ENCODE measurements at places on chromosomes 5 and 9. TPM values are rescaled to one million over a fixed set of nuclear protein-coding genes. Genes with fewer than 3 reads are reported as not detected.
A peak's percentile ranks its signal among the peaks of the same experiment; 100 is the strongest.

DNA sequence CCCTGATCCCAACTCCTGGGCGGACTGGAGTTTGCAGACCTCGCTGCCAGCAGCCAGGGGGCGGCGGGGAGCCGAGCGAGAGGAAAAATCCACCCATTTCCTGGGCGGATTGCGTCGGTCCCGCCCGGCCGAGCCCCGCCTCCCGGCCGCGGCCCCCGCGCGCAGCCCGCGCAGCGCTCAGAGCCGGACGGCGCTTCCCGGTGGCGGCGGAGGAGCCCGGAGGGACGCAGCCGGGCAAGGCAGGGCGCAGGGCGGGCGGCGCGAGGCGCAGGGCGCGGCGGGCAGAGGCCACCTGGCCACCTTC lies at the start of gene OLFM1:
OLFM1 (plus strand) TSS at position 180 of the 304 bp plus-strand sequence. CDS start 322 bp downstream, outside the sequence.
- H3K4me1 ChIP-seq = peaks cover 29% of the 10 kb centered on the region
- H3K36me3 ChIP-seq = no peaks in the 10 kb centered on the region
- H3K27ac ChIP-seq = peak within 1 kb of the TSS; percentile 56
- DNase-seq = peak; percentile 78
- peaks cover 45% of the 10 kb centered on the region for H3K27me3 ChIP-seq

GRCh38 chr9:17978773-17979172 lies 399.9 kb downstream of the SH3GL2 start:
- no peak overlapping the region for H3K27ac ChIP-seq
- no peak overlapping the region for H3K4me3 ChIP-seq
- no peaks in the 10 kb centered on the region for H3K4me1 ChIP-seq

GRCh38 chr5:110840347-110840960 lies 101.6 kb downstream of the SLC25A46 start:
- no peak overlapping the region for H3K4me3 ChIP-seq
- no peak for DNase-seq
- H3K27me3 ChIP-seq = no peaks in the 10 kb centered on the region
- no peaks in the 10 kb centered on the region for H3K36me3 ChIP-seq
- no peak overlapping the region for H3K27ac ChIP-seq

GRCh38 chr9:12719431-12719830 lies 26.2 kb downstream of the TYRP1 start:
- H3K36me3 ChIP-seq = no peaks in the 10 kb centered on the region
- H3K4me3 ChIP-seq = no peak overlapping the region
- no peak for DNase-seq
- no peaks in the 10 kb centered on the region for H3K27me3 ChIP-seq

- no peaks in the 10 kb centered on the region for H3K27me3 ChIP-seq
- peaks cover 12% of the 10 kb centered on the region for H3K4me1 ChIP-seq
- peak overlapping the region; percentile 56 for H3K27ac ChIP-seq
- H3K4me3 ChIP-seq = no peak overlapping the region
Measured at GRCh38 chr5:150181027-150181426, 8.8 kb upstream of the SLC6A7 start.

- H3K36me3 ChIP-seq = no peaks in the 10 kb centered on the region
- H3K4me1 ChIP-seq = no peaks in the 10 kb centered on the region
- no peak overlapping the region for H3K27ac ChIP-seq
- H3K27me3 ChIP-seq = no peaks in the 10 kb centered on the region
- no peak overlapping the region for H3K4me3 ChIP-seq
Measured at GRCh38 chr5:96538808-96539250, 105.8 kb upstream of the PCSK1 start.

- H3K4me3 ChIP-seq = peak overlapping the region; percentile 43
- H3K36me3 ChIP-seq = no peaks in the 10 kb centered on the region
- H3K4me1 ChIP-seq = peaks cover 21% of the 10 kb centered on the region
- H3K27me3 ChIP-seq = peaks cover 79% of the 10 kb centered on the region
- DNase-seq = no peak
Measured at GRCh38 chr9:21965401-21965951, 28.7 kb downstream of the CDKN2A start.

- no peak for DNase-seq
- no peaks in the 10 kb centered on the region for H3K4me1 ChIP-seq
Measured at GRCh38 chr9:69963803-69964202, 79.8 kb upstream of the MAMDC2 start.

DNA sequence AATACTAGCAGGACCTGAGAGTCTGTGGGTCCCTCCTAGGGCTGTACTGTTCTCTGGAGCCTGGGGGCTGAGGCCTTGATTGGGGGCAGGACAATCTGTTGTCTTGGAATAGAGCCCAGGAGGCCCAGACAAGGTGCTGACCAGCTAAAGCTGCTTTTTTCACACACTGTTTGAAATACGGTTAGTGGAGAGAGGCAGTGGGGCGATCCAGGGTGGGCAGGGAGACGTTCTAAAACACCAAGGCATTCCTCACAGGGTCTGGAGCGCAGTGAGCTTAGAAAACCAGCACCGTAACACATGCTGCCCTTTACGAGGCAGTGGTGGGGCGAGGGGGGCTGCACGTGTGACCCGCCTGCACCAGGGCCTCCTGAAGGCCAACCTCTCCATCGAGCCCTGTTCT lies 55.1 kb downstream of the EHMT1 start:
- no peak for DNase-seq
- no peak overlapping the region for H3K27ac ChIP-seq
- peaks cover 21% of the 10 kb centered on the region for H3K4me1 ChIP-seq
- peaks cover 16% of the 10 kb centered on the region for H3K36me3 ChIP-seq

- H3K4me3 ChIP-seq = no peak overlapping the region
- H3K27me3 ChIP-seq = no peaks in the 10 kb centered on the region
- H3K27ac ChIP-seq = no peak overlapping the region
- no peaks in the 10 kb centered on the region for H3K36me3 ChIP-seq
Measured at GRCh38 chr9:107213080-107213479, 70.0 kb upstream of the RAD23B start.

The DOK3 gene
- total RNA-seq = 76.5 TPM

The TAL2 gene
- total RNA-seq = not detected

The OR13C5 gene
- not detected for total RNA-seq

The DMRTA1 gene
- total RNA-seq = 1.7 TPM

The SPATA31A3 gene
- total RNA-seq = not detected

The PCDHA12 gene
- total RNA-seq = 6.6 TPM

The AIF1L gene
- 16.0 TPM for total RNA-seq

The ACO1 gene
- total RNA-seq = 33.6 TPM
